Stimulated activated CD4-positive, alpha-beta T cell treated with anti-CD3 and anti-CD28 coated beads, Interleukin-12 subunit alpha, Interleukin-12 subunit beta, amount 100 ng/mL, for 24 hours (primary cell): ENCODE measurements at places on chromosomes 12 and 14.

- DNase-seq: no peak
Measured at GRCh38 chr12:88401155-88401554, 179.1 kb downstream of the KITLG start.

DNA sequence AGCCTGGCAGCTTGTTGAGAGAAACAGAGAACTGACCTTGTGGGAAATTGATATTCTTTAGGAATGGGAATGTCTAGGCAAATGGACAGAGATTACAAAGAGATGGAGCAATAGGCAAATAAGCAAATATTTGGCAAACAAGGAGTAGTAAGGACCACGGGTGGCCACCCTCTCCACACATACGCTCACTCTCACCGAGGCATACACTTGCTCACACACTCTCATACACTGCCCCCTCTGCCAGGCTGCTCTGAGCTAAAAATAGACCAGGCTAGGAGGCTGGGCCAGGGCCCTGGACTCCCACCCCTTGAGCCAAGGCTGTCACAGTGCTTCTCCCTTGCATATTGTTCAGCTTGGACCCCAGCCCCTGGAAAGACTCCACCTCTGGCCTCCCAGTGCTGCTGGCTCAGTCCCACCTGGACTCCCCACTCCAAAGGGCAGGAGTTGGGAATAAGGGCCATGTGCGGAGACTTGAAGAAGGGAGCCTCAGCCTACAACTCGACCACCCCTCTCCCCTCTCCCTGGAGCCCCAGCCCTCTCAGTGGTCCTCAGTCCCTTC is 1.1 kb downstream of the PPP1R1A start:
- no peak for DNase-seq

GRCh38 chr12:53102883-53103807 is at the start of gene SOAT2:
SOAT2 (plus strand) TSS chr12:53103486; CDS start chr12:53103578, 92 bp downstream.
- no peak for DNase-seq

DNA sequence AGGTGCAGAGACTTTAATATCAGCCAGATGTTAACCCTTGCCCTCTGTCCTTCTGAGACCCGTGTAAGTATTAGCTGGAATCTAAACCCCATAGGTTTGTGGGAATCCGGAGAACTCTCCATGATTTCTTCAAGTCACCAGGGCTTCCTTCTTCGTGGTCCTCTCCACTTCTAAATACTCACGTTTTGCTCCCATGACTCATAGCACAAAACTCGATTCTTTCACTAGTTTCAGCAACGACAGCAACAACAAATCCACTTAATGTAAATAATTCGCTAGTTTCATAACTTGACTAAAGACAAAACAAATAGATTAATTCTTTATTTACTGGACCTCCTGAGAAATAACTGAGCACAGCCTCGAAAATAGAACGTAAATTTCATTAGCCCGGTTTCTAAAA is 4.4 kb upstream of the CLEC2A start:
- DNase-seq: no peak

DNA sequence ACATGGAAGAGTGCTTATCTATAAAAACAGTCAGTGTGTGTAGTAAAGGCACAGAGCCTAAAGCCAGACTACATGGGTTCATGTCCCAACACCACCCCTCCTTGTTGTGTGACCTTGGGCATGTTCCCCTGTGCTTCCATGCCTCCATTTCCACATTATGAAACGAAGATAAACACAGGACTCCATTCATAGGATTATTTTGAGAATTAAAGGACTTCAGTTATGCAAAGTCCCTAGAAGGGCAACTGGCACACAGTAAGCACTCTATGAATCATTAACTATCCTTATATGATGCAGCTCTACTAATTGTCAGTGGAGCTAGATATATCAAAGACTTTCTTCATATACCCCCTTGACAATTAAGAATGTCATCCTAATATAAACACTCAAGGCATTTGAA is 17.8 kb downstream of the IFNG-AS1 start:
- no peak for DNase-seq

- peak; percentile 39 for DNase-seq
Measured at GRCh38 chr14:101705733-101706508, 55.6 kb upstream of the PPP2R5C start.
